ENCODE measurements at places on chromosomes 11 and 22. TPM values are rescaled to one million over a fixed set of nuclear protein-coding genes. Genes with fewer than 3 reads are reported as not detected.

DBX1 gene
- not detected for total RNA-seq

SPON1 gene
- 0.16 TPM for total RNA-seq

SLC17A6 gene
- total RNA-seq: not detected

STARD10 gene
- total RNA-seq: 16.0 TPM

SLC6A5 gene
- total RNA-seq: not detected

- no peak for DNase-seq
- no peaks in the 10 kb centered on the region for H3K36me3 ChIP-seq
- no peak overlapping the region for H3K4me3 ChIP-seq
- H3K27me3 ChIP-seq: peaks cover 6% of the 10 kb centered on the region
These were observed 60.8 kb downstream of the ARHGAP32 start for GRCh38 chr11:129131316-129131715.

DNA sequence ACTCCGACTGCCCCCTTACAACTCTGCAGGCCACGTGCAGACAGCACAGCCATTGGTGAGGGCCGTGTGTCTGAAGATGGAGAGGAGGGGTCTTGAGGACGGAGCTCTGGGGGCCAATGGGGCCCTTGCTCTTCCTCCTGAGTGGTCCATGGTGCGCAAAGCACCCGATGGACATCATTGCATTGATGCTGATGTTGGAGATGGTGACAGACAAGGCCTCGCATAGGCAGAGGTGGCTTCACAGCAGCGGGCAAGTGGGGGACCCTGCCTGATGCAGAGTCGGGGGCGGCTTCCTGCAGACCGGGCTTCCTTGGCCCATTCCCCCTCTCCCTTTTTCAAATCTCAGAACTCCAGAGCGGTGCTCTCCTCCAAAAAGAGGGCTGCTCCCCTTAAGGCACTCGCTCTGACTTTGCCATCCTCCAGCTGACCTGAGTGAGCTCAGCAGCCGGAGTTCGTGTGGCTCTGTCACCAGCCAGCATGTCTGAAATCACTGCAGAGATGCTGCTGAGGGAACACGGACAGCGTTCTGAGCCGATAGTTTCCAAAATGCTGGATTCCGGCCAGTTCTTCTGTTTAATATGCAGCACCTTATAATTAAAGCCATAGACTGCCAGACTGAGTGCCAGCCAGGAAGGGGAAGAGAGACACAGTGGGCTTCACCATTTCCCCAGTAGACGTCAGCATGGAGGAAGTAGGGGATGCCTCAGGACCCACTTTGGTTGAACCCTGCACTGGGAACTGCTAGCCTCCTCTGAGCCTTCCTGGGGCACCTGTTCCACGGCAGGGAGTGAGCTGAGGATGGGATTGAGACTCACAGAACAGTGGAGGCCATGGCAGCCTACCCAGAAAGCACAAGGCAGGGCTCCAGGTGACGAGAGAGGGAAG lies 278.2 kb downstream of the BRD1 start:
- no peaks in the 10 kb centered on the region for H3K27me3 ChIP-seq

- no peak overlapping the region for H3K4me3 ChIP-seq
- H3K36me3 ChIP-seq: no peaks in the 10 kb centered on the region
- H3K27ac ChIP-seq: no peak overlapping the region
- H3K27me3 ChIP-seq: no peaks in the 10 kb centered on the region
- no peak for DNase-seq
- H3K4me1 ChIP-seq: no peaks in the 10 kb centered on the region
These were observed 3.9 kb upstream of the DNAJB13 start for GRCh38 chr11:73946798-73947458.

DNA sequence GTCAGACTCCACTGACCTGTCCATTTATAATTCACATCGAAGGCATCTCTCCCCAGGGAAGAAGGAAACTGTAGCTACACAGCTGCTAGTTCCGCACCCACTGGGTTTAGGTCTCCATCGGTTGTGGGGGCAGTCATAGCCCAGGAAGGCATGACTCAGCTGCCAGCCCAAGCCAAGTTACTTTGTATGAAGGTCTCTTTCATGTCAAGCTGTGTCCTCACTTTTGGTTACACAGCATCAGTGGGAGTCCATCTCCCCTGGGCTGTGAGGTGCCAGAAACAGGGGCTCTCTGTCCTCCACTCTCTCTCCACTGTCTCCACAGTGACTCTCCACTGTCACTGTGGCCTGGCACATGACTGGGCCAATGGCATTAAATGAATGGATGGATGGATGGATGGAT lies 585.2 kb downstream of the BRD1 start:
- peak; percentile 2 for DNase-seq
- no peaks in the 10 kb centered on the region for H3K36me3 ChIP-seq
- no peaks in the 10 kb centered on the region for H3K4me1 ChIP-seq
- no peak overlapping the region for H3K27ac ChIP-seq
- H3K4me3 ChIP-seq: no peak overlapping the region
